Stimulated activated effector memory CD8-positive, alpha-beta T cell treated with anti-CD3 and anti-CD28 coated beads, Interleukin-12 subunit alpha, Interleukin-12 subunit beta, amount 100 ng/mL, for 72 hours (primary cell): ENCODE measurements at places on chromosomes 5 and 9.

- no peak for DNase-seq
Observed at GRCh38 chr5:113195771-113196170, 219.2 kb downstream of the DCP2 start.

GRCh38 chr5:169805527-169805934, 168.5 kb downstream of the DOCK2 start:
- DNase-seq, result peak; percentile 45

GRCh38 chr9:102185962-102186361, 447.5 kb upstream of the GRIN3A start:
- no peak for DNase-seq

GRCh38 chr5:154178661-154179060, 11.9 kb upstream of the GALNT10 start:
- DNase-seq, result no peak

GRCh38 chr9:121914604-121915303, 178.4 kb downstream of the TTLL11 start:
- no peak for DNase-seq

- DNase-seq, result no peak
Observed at GRCh38 chr5:75050415-75050814, 1.9 kb downstream of the GCNT4 start.

DNA sequence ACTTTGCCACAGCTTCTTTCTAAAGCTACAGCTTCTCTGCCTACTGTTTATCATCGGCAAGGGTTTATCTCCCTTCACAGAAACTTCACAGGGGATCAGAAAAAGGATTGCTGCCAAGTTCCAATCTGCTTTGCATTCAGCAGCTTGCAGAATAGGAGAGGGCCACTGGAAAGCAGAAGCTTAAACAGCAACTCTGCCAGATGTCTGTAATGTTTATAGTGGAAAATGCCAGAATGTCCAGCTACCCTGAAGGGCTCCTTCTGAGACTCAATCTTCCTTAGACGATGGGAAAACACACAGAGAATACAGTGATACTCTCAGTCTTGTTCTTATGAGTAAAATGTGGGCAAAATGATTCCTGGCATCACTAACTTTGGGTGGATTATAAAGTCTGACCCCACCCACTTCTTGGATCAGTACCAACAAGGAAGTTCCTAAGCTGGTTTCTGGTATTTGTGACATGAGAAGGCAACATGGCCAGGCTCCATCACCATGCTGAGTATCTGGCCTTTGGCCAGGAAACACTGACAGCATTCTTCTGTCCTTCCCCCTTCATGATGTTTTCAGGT, 19.0 kb downstream of the STOM start:
- no peak for DNase-seq
